ENCODE measurements at places on chromosomes 5 and 9.

- DNase-seq = no peak
These were observed 121.4 kb downstream of the ENC1 start for GRCh38 chr5:74519161-74519571.

DNA sequence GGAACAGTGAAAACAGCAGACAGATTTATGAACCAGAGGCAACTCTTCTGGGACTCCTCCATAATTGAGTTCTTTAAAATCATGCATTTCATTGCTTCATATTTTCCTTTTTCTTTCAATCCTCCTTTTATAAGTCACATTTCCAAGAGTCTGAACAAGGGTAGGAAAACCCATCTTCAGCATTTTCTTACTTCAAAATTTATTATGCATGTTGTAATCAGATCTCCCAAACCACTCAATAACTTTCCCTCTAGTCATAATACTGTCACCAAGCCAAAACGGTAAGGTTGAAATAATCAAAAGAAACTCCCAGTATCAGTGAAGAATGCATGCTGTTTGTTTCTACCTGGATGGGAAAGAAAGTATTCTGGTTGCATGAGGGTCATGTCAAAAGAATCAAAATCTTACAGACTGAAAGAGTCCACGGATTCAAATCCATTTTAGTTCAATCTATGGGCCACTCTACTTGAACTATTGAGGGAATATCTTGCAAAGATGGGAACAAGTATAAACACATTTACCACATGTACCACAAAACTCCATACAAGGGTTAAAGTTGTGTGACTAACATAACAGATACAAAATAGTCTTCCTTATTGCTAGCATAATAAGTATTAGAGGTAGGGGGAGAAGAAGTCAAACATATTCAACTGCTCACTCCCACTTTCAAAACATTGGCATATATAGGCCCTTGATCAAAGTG lies 797.3 kb downstream of the MAT2B start:
- DNase-seq = no peak

DNA sequence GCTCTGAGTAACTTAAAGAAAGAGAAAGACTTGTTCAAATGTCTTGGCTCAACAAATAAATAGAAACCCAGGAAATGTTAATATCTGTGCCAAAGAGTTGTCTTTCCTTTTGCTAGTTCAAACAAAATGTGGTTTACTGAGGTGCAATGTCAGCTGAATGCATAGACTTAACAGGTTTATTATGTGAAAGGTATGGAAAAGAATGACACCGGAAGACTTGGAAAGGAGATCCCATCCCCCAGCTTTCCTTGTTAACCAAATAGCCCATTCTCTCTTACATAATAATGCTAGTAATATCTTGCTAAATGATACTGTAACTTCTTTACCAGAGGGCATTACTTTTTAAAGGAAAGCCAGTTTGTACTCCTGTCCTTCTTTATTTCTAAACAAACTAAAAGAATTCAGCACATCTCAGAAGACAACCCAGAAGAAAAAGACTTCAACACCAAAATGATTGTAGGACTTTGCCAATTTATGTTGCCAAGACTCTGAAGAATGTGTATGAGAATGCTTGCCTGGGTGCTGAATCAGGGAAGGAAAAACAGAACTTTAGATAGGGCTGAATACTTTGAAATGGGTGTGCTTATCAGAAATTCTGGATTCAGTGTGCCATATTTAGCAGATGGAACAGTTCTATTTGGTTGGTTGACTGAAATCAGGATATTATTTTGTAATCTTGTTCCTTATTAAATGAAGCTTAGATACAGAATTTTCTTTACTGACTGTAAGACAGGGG lies 344.1 kb downstream of the TMEM38B start:
- no peak for DNase-seq

DNA sequence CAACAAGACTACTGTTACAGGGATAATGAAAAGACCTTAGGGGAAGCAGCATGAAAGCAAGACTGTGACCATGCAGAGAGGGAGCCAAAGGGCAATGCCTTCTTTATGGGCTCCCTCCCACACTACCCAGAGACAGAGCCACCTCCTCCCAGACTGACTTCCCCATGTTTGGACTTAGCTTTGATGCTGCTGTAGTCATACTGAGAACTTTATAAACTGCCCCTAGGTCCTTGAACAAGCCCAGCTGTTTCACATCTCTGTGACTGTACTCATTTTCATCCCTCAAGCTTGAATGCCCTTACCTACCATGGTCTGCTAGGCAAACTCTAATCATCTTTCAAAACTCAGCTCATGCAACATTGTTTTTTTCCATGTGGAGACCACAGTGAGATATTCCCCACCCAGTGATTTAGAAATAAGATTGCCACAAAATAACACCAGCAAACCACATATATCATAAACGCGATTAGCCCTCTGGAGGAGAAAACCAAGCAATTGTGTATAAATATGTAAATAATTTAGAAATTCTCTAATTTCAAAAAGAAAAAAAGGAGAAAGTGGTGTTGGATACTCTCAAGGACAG lies 23.4 kb upstream of the FAM169A start:
- no peak for DNase-seq

DNA sequence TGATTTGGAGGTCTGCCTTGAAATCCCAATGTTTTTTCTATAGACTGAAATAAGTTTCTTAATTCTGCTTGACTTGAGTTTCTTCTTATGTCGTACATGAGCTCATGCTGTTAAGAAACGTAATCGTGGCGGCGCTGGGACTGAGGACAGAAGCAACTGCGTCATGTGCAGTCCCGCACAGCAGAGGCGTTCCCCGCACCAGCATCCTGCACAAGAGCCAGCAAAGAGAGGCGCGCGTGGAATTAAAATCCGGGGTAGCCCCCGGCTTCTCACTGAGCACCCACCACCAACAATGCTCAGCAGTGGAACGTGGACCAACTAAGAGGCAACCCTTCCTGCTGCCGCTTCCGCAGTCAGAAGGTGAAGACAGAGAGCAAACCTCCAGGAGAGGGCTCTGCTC lies 496.2 kb upstream of the ADAMTS16 start:
- no peak for DNase-seq

- no peak for DNase-seq
These were observed 7.9 kb downstream of the OR13J1 start for GRCh38 chr9:35862328-35862727.

DNA sequence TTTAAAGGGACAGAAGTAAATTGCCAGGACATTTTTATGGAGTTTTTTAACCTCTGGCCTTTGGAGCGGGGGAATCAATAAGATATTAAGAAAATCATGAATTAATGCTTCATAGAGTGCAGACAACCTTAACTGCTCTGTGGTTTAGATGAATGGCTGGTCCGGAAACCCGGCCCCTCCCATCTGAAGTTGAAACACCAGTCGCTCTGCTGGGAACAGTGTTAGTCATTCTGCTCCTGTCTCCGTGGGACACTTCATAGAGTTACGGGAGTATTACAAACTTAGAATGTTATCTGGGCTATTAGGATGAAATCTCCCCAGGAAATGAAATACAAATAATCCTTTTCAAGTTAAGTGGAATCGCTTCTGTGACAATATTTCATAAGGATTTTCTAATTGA lies 110.1 kb upstream of the IRX2 start:
- DNase-seq = no peak

DNA sequence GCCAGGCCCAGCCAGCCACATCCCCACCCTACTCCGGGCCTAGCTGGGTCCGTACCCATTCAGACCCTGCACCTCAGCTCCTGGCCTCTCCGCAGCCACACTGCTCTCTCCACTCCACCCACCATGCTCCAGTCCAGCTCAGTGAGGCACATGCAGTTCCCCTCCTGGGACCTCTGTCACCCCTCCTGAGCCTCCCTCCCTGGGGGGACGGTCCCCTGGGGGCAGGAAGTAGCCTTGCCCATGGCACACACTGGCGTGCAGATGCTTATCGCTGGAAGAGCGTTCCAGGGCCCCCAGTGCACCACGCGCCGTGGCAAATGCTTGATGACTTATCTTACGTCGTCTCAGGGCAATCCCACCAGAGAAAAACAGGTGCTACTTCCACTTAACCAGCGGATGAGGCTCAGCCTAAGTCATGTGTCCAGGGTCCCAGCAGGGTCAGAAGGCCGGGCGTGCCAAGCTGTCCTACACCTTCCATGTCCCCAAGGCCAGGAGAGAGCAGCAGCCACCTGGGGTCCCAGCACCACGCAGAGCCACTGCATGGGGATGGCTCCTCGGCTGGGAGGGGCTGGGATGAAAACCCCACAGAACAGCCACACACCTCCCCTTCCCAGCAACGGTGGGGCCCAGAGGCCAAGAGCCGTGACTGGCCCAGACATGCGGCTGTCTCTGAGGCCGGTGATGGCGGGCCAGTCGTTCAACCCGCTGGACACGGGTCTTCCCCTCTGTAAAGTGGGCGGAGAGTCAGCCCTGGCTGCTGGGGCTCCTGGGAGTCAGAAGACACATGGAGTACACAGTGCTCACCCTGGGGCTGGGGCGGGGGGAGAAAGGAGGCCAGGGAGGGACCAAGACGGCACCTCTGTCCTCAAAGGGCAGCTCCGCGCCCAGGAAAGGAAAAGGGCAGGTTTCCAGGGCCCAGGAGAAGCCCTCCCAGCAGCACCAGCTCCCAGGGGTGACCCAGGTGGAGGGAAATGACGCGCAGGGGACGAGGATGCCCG lies 2.6 kb upstream of the CCDC187 start:
- DNase-seq = no peak

GRCh38 chr5:16456103-16456832 lies 9.3 kb downstream of the ZNF622 start:
- DNase-seq = no peak

DNA sequence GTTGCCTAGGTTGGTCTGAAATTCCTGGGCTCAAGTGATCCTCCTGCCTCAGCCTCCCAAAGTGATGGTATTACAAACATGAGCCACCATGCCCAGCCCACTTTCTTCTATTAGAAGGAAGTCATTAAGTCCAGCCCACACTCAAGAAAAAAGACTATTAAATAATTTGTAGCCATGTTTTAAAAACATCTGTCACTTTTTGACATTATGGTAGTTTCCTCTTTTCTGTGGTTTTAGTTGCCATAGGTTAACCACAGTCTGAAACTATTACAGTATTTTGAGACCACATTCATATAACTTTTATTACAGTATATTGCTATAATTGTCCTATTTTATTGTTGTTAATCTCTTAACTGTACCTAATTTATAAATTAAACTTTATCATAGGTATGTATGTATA lies 31.9 kb upstream of the C5orf24 start:
- no peak for DNase-seq

DNA sequence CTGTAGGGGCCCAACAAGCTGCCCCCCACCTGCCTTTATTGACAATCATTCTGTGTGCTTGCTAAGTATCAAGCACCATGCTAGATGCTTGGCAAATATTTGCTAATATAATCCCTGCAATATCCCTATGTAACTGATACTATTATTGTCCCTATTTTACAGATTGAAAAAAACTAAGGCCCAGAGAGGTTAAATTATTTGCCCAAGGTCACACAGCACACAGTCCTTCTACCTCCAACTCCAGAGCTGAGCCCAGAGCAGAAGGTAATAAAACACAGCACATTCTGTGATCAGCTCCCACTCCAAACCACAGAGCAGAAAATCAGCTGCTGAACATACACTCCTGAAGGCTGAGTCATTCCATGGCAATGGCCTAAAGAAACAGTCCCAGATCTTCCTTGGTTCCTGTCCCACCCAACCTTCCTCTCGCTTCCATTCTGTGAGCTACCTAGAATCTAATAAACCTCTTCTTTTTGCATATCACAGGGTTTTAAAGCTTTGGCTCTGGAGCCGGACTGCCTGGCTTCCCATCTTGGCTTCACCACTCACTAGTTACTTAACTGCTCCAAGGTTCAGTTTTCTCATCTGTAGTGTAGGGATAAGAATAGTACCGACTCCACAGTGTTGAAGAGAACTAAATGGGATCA lies 66.7 kb upstream of the ADRA1B start:
- DNase-seq = no peak

Measured in GM19239 (cell line).